ENCODE measurements at places on chromosomes 6 and 20.

DNA sequence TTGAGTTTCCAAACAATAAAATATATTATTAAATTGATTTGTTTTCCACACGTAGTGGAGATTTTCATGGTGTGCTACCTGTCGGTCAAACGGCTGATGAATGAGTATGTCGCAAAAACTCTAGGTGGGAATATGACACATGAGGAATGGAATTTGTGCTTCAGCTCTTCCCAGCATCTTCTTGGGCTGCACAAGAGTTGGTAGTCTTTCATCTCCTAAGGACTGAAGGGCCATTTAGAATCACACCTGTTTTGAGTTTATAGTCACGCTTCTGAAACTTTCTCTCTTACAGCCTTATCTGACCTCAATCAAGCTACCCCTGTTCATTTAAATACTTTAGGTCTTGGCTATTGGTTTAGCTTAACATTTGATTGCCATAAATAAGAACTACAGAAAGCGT is 157.7 kb upstream of the AKAP12 start:
- no peak for DNase-seq

- DNase-seq, result no peak
Measured at GRCh38 chr20:58453391-58453790, 61.8 kb downstream of the APCDD1L start.

- no peak for DNase-seq
Measured at GRCh38 chr6:131645846-131646245, 8.7 kb downstream of the ENPP3 start.

DNA sequence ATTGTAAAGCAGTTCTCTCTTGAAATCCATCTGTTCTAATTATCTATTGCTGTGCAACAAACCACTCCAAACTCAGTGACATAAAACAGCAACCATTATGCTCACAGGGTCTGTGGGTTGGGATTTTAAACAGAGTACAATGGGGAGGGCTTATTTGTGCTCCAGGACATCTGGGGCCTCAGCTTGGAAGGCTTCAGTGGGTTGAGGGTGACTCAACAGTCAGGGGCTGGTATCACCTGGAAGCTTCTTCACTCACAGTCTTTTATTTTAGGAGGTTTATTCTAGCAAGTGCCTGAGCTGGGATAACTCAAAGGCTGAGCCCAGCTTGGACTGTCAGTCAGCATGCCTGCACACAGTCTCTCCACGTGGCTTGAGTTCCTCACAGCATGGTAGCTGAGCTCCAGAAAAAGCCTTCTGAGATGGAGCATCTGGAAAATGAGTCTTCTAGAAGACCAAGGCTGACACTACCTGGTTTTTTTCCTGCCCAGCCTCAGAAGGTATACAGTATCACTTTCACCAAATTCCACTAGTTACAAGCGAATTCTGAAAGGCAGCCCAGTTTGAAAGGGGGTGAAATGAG is 234.6 kb upstream of the ID4 start:
- no peak for DNase-seq

- no peak for DNase-seq
Measured at GRCh38 chr20:4870906-4871305, 130.4 kb downstream of the SLC23A2 start.

DNA sequence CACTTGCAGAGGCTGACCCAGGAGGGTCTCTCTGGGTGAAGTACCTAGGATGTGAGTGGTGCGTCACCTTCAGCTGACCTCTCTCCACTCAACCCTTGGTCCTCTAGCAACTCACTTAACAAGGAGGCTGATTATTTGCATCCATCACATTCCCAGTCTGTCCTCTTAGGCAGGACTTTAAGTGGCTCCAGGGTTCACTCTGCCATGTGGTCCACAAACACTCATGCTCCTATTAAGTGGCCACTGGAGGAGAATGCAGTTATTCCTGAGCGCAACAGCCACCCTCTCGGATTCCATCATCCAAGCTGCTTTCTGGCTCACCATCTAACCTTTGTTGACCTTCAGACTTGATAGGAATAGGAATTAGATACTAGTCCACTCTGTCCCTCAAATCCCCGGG is 61.1 kb upstream of the SCAF8 start:
- DNase-seq, result no peak

GRCh38 chr6:166105341-166106075 is 62.1 kb downstream of the TBXT start:
- no peak for DNase-seq

GRCh38 chr20:39004508-39004907 is 42.4 kb downstream of the DHX35 start:
- no peak for DNase-seq

- DNase-seq, result no peak
Measured at GRCh38 chr20:16049529-16050093, 523.6 kb downstream of the KIF16B start.

- no peak for DNase-seq
Measured at GRCh38 chr20:63017826-63018411, 11.2 kb upstream of the BHLHE23 start.
